Spinal cord (tissue), 10 donors: ENCODE measurements at places on chromosomes 16 and 17. TPM values are rescaled to one million over a fixed set of nuclear protein-coding genes. Genes with fewer than 3 reads are reported as not detected.

DNA sequence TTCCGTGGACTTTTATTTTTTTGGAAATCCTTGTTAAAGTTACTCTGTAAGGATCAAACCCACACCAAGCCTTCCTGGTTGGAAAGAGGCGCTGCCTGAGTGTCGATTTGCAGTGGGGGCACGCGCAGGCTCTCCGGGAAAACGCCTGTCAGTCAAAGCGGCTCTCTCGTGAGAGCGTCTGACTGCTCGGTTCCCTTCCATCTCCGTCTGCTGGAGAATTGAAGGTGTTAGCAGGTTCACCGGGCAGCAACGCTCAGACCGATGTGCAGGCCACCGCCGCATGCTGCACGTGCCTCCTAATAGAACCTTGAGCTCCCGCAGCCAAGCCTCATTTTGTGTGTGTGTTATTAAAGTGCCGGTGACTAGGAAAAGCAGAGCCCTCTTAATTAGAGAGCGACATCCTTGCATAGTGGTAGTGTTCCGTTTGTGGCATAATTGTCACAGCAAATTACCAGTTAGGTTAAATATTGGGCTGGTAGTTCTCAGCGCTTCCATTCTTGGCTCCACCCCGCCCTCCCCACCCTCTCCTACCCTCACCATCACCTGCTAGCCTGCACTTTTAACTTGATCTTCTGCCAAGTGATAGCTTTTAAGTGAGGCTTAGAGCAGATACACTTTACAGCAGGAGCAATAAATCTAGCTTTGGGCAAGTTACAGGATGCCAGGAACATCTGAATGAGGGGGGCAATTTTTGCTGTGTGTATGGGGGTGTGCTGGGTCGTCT is 75.5 kb downstream of the RPA1 start:
- H3K27ac ChIP-seq: no peak overlapping the region
- H3K27me3 ChIP-seq: peaks cover 19% of the 10 kb centered on the region
- no peak overlapping the region for H3K4me3 ChIP-seq
- H3K4me1 ChIP-seq: peaks cover 40% of the 10 kb centered on the region
- DNase-seq: no peak

DNA sequence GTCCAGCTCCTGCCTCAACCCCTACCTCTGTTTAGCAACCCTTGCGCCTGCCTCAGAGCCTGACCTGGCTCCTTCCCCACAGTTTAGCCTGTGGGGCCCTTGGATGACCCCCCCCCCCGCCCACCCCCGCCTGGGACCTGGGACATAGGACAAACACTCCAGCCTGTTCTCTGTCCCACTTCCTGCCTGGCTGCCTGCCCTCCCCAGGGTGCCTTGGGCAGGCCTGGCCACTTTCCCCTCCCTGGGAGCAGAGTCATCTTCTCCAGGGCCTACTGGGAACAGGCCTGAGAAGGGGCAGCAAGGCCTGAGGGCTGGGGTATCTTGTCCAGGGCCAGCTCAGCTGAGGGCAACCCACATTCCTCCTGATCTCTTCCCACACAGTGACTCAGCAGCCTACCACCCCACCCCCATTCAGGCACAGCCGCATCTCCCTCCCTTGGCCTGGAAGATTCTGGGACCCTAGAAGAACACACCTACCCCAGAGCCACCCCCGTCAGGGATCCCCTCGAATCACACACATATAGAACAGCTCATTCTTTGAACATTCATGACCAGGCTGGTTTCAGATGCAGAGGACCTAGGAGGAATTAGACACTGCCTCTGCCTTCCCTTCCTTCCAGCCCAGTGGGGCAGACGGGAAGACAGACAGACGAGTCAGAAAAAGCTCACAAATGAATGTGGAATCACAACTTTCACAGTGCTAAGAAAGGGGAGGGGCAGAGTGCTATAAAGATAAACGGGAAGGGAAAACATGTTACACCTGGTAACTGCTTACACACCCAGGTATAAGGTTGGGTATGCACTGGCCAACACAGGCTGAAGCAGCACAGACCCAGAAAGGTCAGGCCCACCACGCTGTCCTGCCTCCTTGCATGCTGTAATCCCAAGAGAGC is 6.0 kb downstream of the FHOD1 start:
- H3K27ac ChIP-seq: no peak overlapping the region
- DNase-seq: no peak
- H3K36me3 ChIP-seq: peaks cover 28% of the 10 kb centered on the region
- H3K4me1 ChIP-seq: peaks cover 16% of the 10 kb centered on the region
- H3K4me3 ChIP-seq: no peak overlapping the region
- no peaks in the 10 kb centered on the region for H3K27me3 ChIP-seq

DNA sequence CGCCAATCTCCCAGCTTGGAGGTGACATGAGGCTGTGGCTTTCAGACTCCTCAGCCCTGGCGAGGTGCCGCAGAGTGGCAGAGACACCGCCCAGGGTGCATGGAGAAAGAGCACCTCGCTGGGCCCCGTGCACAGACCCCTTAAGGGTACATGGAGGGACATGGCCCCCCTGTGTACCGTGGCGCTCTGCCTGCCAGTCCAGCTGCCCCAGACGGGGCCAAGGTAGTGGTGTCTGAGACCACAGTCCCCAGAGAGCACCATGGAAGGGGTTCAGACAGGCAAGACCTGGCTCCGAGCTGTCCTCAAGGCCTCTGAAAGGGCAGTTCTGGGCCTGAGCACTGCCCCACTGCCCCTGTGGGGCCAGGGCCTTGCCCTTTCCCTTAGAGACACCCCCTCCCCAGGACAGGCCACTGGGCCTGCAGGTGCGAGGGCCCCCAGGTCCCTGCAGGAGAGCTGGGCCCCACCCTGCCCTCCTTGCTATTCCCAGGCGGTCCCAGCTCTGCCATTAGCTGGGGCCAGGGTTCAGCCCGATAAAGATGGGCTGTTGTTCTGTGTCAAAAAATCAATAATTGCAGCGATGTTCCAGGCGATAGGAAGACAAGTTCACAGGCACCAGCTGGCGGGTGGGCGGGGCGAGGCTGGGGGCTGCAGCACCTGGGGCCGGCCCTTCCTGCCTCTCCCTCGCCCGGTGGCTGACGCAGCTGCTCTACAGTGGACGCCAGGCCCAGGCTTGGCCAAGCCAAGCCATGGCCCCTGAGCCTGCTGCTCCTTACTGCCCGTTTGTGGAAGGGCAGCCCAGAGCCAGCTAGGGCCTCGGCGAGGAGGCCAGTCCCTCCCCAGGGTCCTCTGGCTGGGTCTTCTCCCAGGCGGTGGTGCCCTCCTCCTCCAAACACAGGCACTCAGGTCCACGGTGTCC is 51.7 kb downstream of the ZFPM1 start:
- H3K36me3 ChIP-seq: peaks cover 53% of the 10 kb centered on the region
- no peak overlapping the region for H3K4me3 ChIP-seq
- peaks cover 18% of the 10 kb centered on the region for H3K4me1 ChIP-seq
- no peaks in the 10 kb centered on the region for H3K27me3 ChIP-seq
- H3K27ac ChIP-seq: no peak overlapping the region

- DNase-seq: no peak
- no peak overlapping the region for H3K4me3 ChIP-seq
- H3K27me3 ChIP-seq: no peaks in the 10 kb centered on the region
- H3K27ac ChIP-seq: no peak overlapping the region
- peaks cover 4% of the 10 kb centered on the region for H3K36me3 ChIP-seq
Observed at GRCh38 chr16:27364493-27365141, 37.4 kb upstream of the IL21R start.

- no peaks in the 10 kb centered on the region for H3K27me3 ChIP-seq
- H3K27ac ChIP-seq: no peak overlapping the region
- DNase-seq: no peak
- no peak overlapping the region for H3K4me3 ChIP-seq
- H3K36me3 ChIP-seq: no peaks in the 10 kb centered on the region
Observed at GRCh38 chr17:9509236-9509816, 66.3 kb downstream of the STX8 start.

GRCh38 chr17:75398279-75398678 is 7.2 kb downstream of the GRB2 start:
- H3K36me3 ChIP-seq: no peaks in the 10 kb centered on the region
- H3K4me1 ChIP-seq: peaks cover 7% of the 10 kb centered on the region
- no peak for DNase-seq
- H3K4me3 ChIP-seq: no peak overlapping the region
- H3K27ac ChIP-seq: no peak overlapping the region

DNA sequence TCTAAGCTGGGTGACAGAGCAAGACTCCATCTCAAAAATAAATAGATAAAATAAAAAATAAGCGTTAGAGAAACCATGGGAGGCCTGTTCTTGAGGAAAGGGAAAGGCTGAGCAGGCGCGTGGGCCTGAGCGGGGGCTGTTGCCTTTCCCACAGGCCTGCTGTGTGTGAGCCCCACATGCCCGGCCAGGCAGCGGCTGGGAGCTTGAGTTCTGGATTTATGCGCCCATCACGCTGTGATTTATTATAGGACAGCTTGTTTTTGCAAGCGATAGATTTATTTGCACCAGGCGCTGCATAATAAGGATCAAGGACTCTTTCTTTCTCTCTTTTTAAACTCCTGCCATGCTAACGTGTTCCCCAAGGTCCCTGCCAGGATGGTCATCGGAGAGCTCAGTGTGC is 14.8 kb upstream of the WFDC1 start:
- DNase-seq: no peak
- H3K4me1 ChIP-seq: peaks cover 36% of the 10 kb centered on the region
- H3K4me3 ChIP-seq: no peak overlapping the region
- H3K36me3 ChIP-seq: no peaks in the 10 kb centered on the region
- no peak overlapping the region for H3K27ac ChIP-seq

DNA sequence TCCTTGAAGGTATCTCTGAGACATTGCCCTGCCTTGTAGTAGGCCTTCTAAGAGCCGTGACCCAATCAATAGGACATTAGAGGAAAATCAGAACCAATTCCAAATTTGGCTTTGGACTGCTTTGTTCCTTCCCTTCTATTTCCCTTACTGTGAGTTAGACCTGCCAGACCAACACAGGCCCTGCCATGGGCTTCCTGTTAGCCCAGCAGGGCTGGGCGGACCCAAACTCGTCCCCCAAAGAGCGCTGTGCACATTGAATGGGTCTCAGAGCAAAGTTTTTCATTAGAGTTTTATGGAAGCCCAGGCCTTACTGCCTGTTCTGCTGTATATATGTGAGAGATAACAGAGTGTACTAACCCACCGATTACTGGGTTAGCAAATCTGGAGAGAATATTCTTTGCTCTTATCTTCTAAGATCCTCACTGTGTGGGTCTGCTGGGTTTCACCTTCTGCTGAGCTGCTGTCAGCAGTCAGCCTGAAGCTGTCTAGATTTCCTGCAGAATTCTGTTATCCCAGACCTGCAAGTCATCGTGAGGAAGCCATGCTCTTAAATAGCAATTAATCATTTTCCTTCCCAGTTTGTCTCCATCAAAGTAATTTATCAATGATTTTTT is 5.7 kb downstream of the ARHGAP44 start:
- H3K27ac ChIP-seq: no peak overlapping the region
- DNase-seq: no peak
- H3K27me3 ChIP-seq: peaks cover 5% of the 10 kb centered on the region
- H3K36me3 ChIP-seq: no peaks in the 10 kb centered on the region
- no peak overlapping the region for H3K4me3 ChIP-seq

DNA sequence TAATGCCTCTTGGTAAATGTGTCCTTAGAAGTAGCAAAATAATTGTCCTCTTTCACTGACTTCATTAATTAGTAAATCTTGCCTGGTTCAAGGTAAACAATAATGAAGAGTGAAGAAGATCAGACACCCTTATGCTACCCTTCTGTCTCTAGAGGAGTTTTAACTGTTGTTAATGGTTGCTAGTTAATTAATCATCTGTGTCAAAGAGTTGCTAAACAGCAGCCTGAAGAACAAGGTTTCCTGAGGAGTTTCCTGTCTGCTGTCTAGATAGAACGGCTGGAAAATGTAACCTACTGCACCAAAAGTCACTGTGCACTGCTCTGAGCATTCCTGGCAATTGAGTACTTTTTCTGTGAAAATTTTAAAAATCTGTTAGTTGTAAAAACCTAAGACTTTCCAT is 131.3 kb downstream of the NLK start:
- no peak overlapping the region for H3K27ac ChIP-seq
- H3K4me1 ChIP-seq: no peaks in the 10 kb centered on the region
- no peaks in the 10 kb centered on the region for H3K36me3 ChIP-seq

DNA sequence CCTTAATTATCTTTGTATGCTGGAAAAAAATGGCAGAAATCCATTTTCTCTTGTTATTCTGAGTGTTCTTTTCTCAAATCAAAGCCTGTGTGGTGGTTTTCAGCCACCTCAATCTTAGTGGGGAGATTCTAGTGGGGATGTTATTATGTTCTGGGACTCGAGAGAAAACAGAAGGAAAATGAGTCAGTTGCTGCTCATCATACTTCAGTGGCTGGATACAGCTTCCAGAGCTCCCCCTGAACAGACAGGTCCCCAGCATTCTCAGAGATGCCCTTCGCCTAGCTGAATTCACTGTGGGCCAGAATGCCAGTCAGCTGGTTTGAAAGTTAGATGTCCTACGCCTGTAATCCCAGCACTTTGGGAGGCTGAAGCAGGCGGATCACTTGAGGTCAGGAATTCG is 8.5 kb downstream of the ST6GALNAC1 start:
- no peak overlapping the region for H3K4me3 ChIP-seq
- no peaks in the 10 kb centered on the region for H3K4me1 ChIP-seq
- no peaks in the 10 kb centered on the region for H3K27me3 ChIP-seq
- no peaks in the 10 kb centered on the region for H3K36me3 ChIP-seq

- no peak for DNase-seq
- H3K4me3 ChIP-seq: no peak overlapping the region
- H3K27me3 ChIP-seq: no peaks in the 10 kb centered on the region
- no peak overlapping the region for H3K27ac ChIP-seq
- H3K36me3 ChIP-seq: peaks cover 5% of the 10 kb centered on the region
Observed at GRCh38 chr16:89400740-89401139, 89.6 kb downstream of the ANKRD11 start.

- no peak overlapping the region for H3K27ac ChIP-seq
- DNase-seq: no peak
- H3K27me3 ChIP-seq: no peaks in the 10 kb centered on the region
- H3K4me1 ChIP-seq: peaks cover 12% of the 10 kb centered on the region
- no peaks in the 10 kb centered on the region for H3K36me3 ChIP-seq
Observed at GRCh38 chr16:17211797-17212196, 259.0 kb downstream of the XYLT1 start.

- peaks cover 4% of the 10 kb centered on the region for H3K4me1 ChIP-seq
- no peak for DNase-seq
- H3K27ac ChIP-seq: no peak overlapping the region
- H3K36me3 ChIP-seq: no peaks in the 10 kb centered on the region
- no peaks in the 10 kb centered on the region for H3K27me3 ChIP-seq
- no peak overlapping the region for H3K4me3 ChIP-seq
Observed at GRCh38 chr17:20073055-20073979, 64.2 kb downstream of the SPECC1 start.

- H3K27me3 ChIP-seq: no peaks in the 10 kb centered on the region
- H3K4me3 ChIP-seq: no peak overlapping the region
- no peak for DNase-seq
Observed at GRCh38 chr17:57284984-57285646, 28.8 kb downstream of the MSI2 start.

Gene CCL2
- total RNA-seq: 37.1 TPM

Gene DDX52
- 33.2 TPM for total RNA-seq

Gene ZFPM1
- 0.59 TPM for total RNA-seq

Gene PRAC2
- total RNA-seq: not detected

Gene CLEC18B
- total RNA-seq: 5.1 TPM

Gene ZG16
- not detected for total RNA-seq

Gene TMIGD1
- not detected for total RNA-seq

Gene SPATA2L
- total RNA-seq: 8.7 TPM

Gene AGRP
- total RNA-seq: not detected

Gene KRTAP3-1
- not detected for total RNA-seq

Gene KAT8
- 38.1 TPM for total RNA-seq
